ENCODE measurements at places on chromosomes 1 and 21. TPM values are rescaled to one million over a fixed set of nuclear protein-coding genes. Genes with fewer than 3 reads are reported as not detected.

- DNase-seq: peak; percentile 95
Measured at GRCh38 chr1:942864-943533, 16.1 kb downstream of the NOC2L start.

- no peak for DNase-seq
Measured at GRCh38 chr1:20210736-20211460, 24.6 kb upstream of the PLA2G2C start.

GRCh38 chr1:87404296-87404695, 75.6 kb downstream of the LMO4 start:
- no peak for DNase-seq

DNA sequence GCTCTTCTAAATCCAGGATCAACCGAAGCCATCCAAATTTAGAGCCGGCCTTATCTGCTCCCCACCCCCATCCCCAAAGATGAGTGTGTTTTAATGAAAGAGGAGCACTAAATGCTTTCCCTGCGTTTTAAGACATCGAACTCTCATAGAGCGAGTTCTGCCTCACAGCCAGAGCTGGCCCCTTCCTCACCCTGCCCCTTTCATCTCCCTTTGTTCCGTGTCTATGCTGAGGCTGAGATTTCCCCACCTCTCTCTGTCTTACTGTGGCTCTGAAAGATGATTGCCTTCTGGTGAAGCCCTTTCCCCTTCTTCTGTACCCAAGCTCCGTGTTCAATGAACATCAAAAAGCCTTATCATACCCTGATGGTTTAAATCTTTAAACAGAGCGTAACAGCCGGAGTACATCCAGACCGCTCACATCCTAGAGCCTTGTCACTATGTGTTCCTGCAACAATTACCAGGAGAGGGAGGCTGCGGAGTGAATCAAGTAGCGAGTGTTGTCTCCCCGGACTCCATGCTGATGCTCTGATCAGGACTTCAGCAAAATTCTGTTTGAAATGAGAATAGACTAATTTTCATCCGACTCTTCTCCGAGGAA, 110.1 kb downstream of the ZNF326 start:
- DNase-seq: no peak

DNA sequence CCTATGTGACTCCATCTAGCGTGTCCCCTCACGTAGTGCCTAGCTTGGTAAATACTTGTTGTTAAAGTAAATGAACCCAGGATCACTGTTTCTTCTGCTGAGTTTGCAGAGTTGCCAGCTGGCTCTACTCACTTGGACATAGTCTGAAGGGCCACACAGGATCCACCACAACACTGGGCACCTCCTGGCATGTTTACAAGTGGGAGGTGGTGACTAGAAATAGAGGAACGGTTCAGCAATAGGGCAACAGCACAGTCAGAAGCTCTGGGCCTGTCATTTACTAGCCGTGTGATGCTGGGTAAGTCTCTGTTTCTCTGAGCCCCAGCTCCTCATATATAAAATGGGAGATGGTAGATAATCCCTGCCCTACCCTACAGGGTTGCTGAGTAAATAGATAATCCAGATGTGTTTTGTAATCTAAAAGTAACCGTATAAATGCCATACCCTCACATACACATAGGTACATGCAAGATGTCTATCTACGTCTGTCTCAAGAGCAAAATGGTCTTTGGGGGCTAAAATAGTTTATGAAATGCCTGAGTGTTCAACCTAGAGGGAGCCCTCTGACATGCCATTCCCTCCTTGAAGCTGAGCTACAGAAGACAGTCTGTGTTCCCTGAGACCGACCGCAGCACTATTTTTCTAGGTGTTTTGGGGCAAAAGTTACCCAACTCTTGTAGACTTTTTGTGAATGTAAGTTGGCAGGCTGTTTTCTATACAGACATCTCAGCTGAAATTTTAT, 20.5 kb downstream of the RNF220 start:
- DNase-seq: no peak

The CD34 gene
- total RNA-seq: 58.1 TPM

- DNase-seq: no peak
Measured at GRCh38 chr1:110294308-110294707, 44.9 kb upstream of the RBM15 start.

GRCh38 chr1:47759936-47760629, 237.1 kb downstream of the TRABD2B start:
- peak; percentile 34 for DNase-seq

- no peak for DNase-seq
Measured at GRCh38 chr21:45359451-45360217, 45.3 kb upstream of the COL18A1 start.

DNA sequence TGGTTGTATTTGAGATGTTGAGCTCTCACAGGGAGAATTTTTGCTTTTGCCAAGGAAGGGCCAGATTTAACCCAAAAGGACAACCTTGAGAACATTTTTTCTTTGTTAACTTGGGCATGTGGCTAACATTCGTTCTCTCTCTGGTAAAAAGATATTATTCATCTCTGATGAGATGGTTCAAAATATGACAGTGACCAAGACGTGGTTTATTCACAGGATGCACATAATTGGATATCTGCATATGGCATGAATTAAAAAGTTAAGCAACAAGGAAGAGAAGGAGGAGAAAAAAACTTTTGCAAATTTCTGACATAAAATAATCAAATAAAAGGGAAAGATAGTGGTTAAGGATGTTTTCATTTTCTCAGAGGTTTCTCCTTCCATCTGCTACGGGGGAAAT, 43.1 kb upstream of the BCL10 start:
- no peak for DNase-seq

DNA sequence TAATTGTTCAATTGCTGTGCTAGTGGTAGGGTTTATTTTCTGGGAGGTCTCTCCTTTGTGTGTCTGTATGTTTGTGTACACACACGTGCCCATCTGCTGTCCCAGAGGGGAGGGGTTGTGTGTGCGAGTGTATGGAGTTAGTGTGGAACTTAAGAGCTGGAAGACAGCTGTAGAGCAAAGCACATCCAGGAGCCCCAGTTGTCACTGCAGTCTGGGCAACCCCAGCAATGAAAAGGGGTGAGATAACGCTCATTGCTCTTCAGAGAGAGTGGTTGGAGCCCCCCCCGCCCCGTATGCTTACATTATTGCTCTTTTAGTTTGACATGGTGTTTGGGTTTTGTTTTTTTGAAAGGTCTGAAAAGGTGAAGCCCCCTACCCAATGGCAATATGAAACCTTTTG, 36.9 kb downstream of the NCF2 start:
- no peak for DNase-seq

GRCh38 chr1:94819945-94820746, at the start of gene SLC44A3:
Gene SLC44A3 (plus strand): TSS chr1:94820357. CDS start chr1:94820452, 95 bp downstream.
- DNase-seq: peak; percentile 82

GRCh38 chr21:16708101-16708835, 804.6 kb upstream of the CXADR start:
- DNase-seq: no peak

DNA sequence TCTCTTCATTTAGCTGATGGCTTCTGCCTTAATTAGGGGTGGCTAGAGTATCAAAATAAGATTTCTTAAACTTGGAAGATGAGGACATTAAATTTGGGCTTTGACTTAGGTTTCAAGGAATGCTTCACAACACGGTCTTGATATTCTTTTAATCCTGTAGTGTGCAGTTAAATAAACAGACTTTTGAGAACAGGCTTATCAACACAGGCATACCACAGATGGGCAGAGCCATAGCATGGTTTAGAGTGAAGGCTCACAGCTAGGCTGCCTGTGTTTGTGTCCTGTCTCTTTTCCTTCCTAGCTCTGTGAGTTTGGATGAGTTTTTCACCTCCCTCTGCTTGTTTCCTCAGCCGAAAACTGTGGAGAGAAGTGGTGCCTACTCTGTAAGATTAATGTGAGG, 102.3 kb upstream of the IPO9 start:
- no peak for DNase-seq

DNA sequence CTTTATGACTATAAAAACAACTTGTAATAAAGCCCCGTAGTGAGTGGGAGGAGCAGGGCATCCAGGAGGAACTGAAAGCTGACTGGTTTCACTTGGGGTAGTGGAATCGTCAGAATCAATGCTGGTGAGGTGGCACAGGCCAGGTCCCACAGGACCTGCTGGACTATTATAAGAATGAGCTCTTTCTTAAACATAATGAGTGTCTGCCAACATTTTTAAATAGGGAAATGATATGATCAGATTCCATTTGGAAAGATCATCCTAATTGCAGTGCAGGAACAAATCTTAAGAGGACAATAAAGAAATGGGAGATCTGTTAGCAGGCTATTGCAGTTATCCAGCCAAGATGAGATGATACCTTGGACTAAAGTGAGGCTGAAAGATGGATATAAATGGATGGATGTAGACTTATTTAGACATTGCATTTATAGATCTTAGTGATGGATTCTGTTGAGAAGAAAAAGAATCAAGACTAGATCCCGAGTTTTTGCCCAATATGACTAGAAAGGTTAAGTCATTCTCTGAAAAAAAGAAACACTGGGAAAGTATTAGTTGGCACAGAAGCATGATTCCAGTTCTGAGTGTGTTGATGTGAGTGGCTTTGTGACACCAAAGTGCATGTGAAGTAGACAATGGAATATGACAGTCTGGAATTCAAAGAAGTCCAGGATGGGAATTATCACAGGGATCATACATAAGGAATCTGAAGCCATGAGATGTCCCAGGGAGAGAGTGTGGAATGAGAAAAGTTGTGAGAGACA, 153.3 kb upstream of the SGIP1 start:
- DNase-seq: no peak

The MXRA8 gene
- total RNA-seq: 104 TPM

DNA sequence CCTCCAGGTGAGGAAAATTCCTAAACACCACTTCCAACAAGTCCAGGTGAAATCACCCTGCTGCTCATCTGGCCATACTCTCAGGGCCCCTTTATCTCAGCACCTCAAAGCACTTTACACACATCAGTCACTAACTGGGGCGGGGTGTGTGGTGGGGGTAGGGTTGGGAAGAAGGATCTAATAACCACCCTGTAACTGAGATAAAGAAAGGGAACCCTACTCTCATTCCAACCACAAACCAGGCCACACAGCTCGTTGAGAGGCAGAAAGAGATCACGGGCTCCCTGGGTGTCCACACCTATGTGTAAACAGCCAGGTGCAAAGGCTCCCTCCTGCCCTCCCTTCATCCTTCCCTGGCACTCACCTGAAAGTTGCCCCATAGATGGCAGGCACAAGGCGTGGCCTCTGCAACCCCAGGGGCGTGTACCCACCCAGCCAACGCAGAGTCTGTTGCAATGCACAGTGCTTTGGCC, 20.4 kb downstream of the GPR161 start:
- no peak for DNase-seq

DNA sequence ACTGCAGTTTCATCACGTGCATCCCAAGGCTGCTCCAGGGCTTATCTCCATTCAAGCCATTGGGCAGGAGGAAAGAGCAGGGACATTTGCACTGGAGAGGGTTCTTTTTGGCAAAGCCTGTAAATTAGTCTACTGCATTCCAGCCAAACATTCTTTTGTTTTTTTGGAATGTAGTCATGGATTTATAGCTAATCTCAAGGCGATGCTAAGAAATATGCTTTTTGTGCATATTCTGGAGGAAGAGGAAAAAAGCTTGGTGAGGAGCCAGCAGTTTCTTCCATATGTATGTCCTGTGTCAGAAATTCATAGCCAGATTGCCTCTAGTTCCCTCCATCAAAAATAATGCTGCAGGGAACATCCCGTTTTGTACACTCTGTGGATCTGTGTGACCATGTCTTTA, 221.4 kb downstream of the BACH1 start:
- DNase-seq: no peak

DNA sequence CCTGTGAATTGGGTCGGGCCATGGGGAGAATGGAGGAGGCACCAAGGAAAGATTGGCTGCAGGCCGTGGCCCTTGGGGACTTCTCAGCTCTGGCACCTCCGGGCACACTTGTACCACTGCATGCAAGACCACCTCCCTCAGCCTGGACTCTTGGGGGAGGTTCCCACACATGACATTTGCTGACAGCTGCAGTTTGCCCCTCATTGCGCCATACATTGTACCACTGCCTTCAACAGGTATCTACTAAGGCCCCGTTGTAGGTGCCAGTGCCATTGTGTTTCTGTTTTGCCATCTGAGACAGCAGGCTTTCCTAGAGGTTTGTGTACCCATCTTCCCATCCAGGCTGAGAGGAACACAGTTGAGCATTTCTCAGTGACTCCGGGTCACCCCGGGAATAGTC, 159.4 kb upstream of the TMEM51 start:
- DNase-seq: no peak

The CYP4A22 gene
- total RNA-seq: 0.10 TPM

DNA sequence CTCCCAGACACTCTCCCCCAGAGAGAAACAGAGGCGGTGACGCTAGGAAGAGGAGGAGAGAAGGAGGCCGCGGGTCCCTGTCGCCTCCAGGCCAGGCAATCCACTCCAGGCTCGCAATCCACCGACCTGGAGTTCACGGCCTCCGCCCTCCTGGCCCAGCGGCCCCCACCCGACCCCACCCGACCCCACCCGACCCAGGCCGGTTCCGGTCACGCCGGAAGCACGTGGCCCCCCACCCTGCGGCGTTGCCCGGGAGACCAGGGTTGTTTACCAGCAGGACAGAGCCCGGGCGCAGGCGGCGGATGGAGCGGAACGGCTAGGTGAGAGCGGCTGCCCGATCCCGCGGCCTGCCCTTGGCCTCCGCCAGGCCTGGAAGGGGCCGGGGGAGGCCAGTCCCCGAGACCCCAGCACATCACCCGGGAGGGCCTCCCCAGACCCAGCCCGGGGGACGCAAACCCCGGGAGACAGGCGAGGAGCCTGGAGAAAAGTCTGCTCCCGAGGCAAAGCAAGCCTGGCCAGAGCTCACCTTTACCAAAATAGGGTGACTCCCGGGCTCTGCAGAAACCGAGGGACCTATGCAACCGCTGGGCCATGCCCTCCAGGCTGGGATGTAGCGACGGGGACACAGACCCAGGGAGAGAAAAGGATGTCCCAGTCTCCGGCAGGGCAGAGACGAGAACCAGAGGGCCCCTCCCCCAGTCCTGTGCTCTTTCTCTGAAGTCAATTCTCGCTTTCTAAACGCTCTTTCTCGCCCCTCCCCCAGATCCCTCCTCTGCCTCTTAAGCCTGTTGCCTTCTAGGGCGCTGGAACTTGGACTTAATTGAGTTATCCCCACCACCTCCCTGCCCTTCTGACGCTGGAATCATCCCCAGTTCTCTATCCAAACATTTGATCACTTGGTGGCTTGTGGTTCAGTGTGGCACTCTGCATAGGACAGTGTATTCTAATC, at the start of the genes PLA2G2C and UBXN10:
Gene PLA2G2C (minus strand): TSS at position 685 of the 949 bp plus-strand sequence. CDS start 9,155 bp downstream, outside the sequence.
Gene UBXN10 (plus strand): TSS at position 263 of the 949 bp plus-strand sequence. CDS start 4,466 bp downstream, outside the sequence.
- peak; percentile 88 for DNase-seq

DNA sequence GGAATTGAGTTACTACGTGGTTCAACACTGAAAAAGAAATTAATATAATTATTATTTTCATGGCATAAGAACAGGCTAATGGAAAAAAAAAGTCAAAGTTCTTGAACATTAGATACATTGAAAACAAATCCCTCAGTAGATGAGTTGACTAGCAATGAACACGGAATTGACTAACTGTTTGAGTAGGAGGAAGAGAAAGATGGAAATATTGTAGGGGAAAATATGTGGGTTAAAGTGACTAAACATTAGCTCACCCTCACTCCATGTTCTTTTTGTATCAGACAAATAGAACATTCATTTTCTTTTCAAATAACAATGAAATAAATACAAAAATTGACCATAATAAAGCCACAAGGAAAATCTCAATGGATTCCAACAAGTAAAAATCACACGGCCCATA, 84.3 kb downstream of the KCNK2 start:
- no peak for DNase-seq

The KRTAP20-1 gene
- not detected for total RNA-seq

- no peak for DNase-seq
Measured at GRCh38 chr1:232579958-232580941, 49.7 kb downstream of the SIPA1L2 start.

The PIGR gene
- 0.79 TPM for total RNA-seq

GRCh38 chr1:89277725-89278124, 5.1 kb upstream of the GBP5 start:
- DNase-seq: no peak

Data from posterior vena cava (tissue), 2 donors.